Hematopoietic multipotent progenitor cell treated with erythropoietin and hydrocortisone succinate and interleukin-3 and kit ligand, for 17 days (in vitro differentiated cells): ENCODE measurements at places on chromosomes 16 and 17.
A peak's percentile ranks its signal among the peaks of the same experiment; 100 is the strongest.

DNA sequence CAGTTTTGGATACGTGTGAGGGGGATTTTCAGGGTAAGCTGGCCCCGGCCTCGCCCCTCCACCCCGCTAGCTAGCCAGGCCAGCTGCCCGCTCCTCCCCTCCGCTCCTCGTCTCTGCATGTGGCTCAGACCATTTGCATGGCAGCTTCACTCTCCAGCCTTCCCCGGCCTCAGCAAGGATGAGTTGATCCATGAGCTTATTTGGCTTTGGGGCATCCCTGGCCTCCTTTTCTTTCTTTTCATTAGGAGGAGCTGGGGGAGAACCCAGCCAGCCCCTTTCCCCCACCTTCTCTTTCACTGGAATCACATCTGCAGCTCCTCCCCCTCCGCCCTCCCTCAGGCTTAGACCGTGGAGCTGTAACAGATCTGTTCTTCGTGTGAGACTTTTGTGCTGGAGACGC, 30.7 kb downstream of the ELAC2 start:
- no peak for DNase-seq

DNA sequence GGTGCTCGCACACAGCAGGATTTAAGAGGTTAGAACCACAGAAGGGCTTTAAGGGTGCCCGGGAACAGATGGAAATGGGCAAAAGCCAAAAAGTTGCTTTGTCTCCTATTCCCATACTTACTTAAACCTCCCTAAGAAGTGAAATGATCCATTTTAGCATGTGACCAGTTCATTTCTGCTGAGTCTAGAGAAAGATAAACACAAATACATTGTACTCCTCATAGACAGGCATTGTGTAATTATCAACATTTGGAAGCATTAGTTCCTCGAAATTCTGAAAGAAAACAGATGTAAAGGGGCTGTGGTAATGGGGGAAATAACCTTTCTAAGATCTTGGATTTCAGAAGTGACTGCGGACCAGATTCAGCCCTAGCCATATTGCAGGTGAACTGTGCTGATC, 178.3 kb downstream of the CYB561 start:
- no peak for DNase-seq

- DNase-seq: no peak
Observed at GRCh38 chr17:9956474-9957131, 51.5 kb upstream of the RCVRN start.

GRCh38 chr17:46115699-46116098, 77.5 kb downstream of the KANSL1 start:
- no peak for DNase-seq

DNA sequence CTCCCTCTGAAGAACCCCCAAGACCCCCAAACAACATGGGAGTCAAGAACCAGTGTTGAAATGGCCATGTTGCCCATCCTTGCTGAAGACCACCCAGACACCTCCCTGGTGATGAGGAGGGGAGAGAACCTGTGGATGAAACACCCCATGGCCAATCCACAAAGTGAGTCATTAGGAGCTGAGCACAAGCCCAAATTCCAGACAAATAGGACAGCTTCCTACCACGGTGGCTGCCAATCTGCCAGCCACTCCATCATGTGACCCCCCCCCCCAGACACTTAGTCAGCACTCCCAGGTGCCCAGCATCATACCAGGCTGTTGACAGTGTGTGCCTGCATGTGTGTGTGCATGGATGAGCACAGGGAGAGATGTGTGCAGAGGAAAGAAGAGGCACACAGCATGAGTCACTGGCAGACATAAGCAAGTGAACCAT, 26.4 kb upstream of the RPL38 start:
- DNase-seq: no peak

GRCh38 chr16:24748242-24748641, 18.8 kb downstream of the TNRC6A start:
- no peak for DNase-seq

- no peak for DNase-seq
Observed at GRCh38 chr16:65116818-65117430, 4.9 kb downstream of the CDH11 start.

GRCh38 chr16:56343661-56344517, 81.5 kb downstream of the AMFR start:
- peak; percentile 41 for DNase-seq

DNA sequence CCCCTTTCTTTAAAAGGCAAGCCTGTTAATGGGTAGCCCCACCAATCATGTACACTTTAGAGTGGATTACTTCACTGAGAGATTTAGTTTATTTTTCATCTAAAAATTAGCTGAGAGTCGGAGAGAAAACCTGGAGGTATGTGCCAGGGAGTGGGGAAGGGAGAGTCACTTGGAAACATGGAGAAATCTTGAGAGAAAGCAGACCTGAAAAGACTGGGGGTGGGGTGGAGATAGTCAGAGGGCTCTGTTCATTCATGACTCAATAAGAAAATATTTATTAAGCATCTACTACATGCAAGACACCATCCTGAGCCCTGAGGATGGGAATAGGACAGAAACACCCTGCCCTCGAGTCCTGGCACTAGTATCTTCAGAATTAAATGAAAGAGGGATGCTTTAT, 27.4 kb upstream of the RCVRN start:
- DNase-seq: no peak

DNA sequence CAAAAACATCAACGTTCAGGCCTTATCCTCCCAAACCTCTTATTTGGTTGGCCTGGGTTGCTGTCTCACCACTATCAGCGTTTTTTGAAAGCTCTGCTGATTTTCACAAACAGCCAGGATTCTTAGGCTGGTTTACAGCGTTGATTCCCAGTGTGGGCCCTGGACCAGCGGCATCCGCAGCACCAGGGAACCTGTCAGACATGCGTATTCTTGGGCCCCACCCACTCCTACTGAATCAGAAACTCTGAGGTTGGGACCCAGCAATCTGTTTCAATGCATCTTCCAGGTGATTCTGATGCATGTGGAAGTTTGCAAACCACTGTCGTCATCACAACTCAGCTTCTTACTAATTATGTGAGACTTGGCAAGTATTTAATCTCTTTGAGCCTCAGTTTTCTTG, 58.5 kb downstream of the RGS9 start:
- DNase-seq: no peak
